ENCODE measurements at places on chromosomes 2 and 18.

DNA sequence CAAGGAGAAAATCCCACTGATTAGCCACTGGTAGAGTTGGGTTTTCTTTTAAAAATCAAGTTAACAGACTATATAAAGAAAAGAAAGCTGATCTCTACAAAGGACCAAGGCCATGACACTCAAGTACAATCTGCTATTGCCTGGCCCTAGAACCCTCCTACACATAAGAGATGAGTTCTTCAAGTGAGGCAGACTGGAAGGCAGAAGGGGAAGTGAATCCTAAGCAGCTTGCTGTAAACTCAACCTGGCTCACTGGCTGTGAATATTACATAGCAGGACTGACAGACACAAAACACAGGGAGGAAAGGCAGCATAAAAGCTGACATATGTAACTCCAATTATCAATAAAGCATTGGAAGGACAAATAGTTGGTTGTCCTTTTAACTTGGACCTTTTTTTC, 65.4 kb downstream of the TRIP12 start:
- no peak for DNase-seq

DNA sequence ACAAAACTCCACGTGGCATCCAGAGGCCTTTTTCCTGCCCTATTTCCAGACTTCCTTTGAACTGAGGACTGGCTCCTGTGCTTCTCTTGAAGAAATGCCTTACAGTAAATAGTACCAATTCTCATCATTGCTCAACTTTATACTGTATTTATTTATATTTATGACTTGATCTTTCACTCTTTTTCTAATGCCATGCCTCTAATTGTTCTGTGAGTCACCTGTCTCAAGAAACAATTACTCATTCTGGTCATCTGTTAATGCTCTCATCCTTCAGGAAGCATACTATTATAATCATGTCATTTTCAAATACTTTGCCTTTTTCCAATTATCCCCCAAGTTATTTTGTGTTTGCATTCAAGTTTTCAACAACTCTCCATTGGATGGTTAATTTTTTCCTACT, 85.9 kb downstream of the DCDC2C start:
- no peak for DNase-seq

DNA sequence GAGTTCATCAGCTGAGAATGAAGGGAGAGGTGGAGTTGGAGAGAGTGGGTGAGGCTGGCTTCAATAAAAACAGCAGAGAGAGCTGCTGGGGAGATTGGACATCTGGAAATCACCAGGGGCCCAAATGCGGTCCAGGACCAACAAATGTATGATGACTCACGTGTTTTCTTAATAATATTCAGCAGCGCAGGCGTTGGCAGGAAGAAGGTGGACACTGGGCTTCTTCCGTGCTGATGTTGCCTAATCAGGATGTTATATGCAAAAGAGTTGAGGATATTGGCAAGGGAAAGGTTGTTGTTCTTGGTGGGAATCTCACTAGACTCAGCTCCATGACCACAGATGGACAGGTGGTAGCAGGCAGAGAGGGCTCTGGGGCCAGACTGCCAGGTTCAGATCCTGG, 12.8 kb upstream of the PLA2R1 start:
- no peak for DNase-seq

GRCh38 chr2:152251811-152252210, 76.2 kb upstream of the STAM2 start:
- no peak for DNase-seq

DNA sequence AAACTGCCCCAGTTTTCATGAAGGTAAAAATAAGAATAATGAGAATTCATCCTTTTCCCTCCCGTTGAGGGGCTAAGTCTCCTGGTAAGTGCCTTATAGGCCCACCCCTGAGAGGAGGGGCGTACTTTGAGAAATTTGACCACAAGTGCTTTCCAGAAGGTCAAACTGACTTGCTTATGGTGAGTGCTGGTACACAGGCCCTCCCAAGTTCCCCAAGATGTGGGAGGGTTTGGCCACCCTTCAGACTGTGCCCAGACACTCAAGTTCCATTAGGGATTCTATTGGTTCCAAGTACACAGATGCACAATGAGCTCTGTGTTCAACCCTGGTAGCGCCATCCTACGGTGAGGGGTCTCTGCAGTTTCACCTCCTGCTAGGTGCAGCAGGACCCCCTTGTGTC, 205.1 kb downstream of the CTIF start:
- DNase-seq, result no peak

- DNase-seq, result no peak
Observed at GRCh38 chr2:36538335-36538734, 59.6 kb downstream of the FEZ2 start.

- DNase-seq, result no peak
Observed at GRCh38 chr2:165011199-165011598, 55.9 kb upstream of the SLC38A11 start.

DNA sequence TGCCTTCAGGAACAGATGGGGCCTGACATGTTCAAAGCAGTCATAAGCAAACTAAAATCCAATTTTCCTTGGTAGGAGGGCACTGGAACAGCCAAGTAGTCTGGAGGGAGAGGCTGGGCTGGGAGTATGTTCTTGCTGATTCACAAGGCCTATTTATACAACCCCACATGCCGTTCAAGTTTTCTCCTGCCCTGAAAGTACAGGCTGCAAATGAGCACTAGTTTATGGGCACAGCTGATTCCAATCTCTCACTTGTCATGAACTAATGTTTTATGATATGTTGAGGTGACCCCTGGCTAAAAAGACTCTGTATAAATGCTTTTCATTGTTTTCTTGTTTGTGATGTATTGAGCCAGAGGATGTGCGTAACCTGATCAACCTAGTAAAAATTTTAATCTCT, 183.4 kb upstream of the SRD5A2 start:
- DNase-seq, result no peak

- DNase-seq, result no peak
Observed at GRCh38 chr18:26579941-26580618, 31.7 kb upstream of the KCTD1 start.

- no peak for DNase-seq
Observed at GRCh38 chr2:201572846-201573508, 70.3 kb downstream of the TMEM237 start.

GRCh38 chr2:170313992-170314348, 136.0 kb downstream of the MYO3B start:
- no peak for DNase-seq

DNA sequence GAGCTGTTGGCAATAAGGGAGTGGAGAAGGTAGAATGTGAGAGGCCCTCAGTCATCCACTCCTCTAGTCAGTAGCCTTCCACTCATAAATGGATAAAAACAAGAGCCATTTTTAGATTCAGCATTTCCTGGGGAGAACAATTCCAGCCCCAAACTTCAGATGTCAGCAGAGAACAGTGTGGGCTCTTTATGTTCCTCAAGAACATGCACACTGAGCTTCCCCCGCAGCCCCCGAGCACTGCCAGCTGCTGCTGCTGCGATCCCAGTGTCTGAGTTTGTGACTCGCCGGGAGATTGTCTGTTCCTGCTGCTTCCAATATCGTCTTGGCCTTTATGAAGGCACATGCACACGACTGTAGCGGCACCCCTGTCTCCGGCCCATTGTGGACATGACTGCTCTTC, 143.7 kb upstream of the CTNNA2 start:
- no peak for DNase-seq

GRCh38 chr2:74715880-74716279, 61.8 kb downstream of the SEMA4F start:
- DNase-seq, result no peak

- no peak for DNase-seq
Observed at GRCh38 chr2:177541258-177541991, 148.9 kb downstream of the AGPS start.

GRCh38 chr18:32278177-32278799, 88.4 kb downstream of the MEP1B start:
- DNase-seq, result no peak

DNA sequence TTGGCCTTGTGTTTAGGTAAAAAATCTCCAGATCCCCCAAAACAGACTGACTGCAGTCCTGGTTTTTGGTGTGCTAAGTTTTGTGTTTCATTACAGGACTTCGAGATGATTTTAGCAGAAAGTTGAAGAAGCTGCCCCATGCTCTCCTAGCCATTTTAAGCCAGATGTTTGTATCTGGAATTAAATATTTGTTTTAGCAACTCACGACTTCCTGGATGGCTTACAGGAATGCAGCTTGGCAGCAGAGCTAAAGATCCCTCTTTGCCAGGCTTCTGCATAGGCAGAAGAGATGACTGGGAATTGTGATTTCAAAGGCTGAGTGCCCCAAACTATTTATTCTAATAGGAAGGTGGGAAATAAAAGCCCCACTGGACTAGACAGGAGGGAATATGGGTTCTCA, 31.1 kb downstream of the ONECUT2 start:
- DNase-seq, result no peak

GRCh38 chr2:112640800-112641675, 4.7 kb upstream of the SLC20A1 start:
- DNase-seq, result no peak

DNA sequence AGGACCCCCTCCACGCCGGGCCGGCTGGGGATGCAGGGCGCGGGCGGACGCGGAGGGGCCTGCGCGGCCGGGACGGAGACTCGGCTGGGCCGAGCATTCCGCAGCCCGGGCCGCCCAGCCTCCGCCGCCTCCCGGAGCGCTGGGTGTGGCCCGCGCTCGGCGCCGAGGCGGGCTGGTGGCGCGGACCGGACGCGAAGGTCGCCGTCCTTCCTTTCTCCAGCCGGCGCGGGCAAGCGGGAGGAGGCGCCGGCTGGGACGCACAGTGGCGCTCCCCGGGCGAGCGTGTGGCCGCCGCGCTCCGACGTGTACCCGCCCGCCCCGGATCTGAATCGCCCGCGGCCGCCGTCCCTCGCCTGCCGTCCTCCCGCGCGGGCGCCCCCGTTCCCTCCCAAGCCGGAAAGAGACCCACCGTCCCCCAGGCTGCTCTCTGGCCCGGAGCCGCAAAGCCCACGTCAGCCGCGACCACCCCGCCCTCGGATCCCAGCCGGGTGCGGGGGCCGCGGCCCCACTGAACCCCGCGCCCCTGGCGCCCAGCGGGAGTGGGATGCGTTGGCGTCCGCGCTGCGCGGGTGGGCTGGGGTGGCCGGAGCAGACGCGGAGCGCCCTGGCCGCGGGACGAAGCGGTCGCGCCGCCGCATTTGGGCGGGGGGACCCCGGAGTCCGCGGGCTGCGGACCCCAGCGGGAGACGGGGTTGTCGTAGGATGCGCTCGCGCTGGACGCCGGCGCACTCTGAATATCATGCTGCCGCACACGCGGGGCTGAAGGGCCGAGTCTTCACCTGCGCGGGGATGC, 634 bp downstream of the SPATS2L start:
- peak; percentile 8 for DNase-seq

DNA sequence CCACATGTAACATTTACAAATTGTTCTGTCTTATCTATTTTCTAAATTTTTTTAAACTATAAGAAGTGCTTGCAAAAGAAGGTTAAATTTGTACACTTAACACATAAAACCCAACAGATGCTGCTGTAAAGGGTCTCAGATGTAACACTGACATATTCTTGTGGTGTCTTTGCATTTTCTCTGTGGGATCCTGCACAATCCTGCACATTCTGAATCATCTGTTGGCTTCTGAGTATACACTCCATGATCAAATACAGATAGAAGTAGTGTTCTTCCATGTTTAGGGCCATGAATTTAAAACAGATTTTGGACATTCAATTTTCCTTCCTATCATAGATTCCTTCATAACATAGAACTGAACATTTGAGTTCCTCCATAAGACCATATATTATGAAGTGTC, 89.0 kb downstream of the SPRED2 start:
- DNase-seq, result no peak

- no peak for DNase-seq
Observed at GRCh38 chr2:237613679-237614078, 13.7 kb upstream of the LRRFIP1 start.

GRCh38 chr18:228586-228985, 39.3 kb downstream of the THOC1 start:
- DNase-seq, result no peak

GRCh38 chr18:52894801-52895200, 554.8 kb downstream of the DCC start:
- DNase-seq, result no peak

DNA sequence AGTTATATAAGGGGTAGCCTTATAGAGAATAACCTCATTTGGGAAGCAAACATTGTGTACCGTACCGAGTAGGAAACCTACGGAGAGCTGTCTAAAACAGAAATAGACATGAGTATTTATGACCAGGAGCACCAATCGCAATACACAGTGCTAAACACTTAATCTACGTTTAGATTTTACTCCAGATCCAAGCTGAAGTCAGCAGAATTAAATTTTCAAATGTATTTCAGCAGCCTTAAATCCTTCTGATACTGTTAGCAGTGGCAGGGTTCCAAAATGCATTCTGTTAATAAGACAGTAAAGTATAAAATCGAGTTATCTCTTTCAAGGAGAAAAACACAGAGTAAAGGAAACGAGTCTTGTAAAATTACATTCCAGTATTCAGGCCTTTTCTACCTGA, 118.1 kb upstream of the ZNF521 start:
- no peak for DNase-seq

- no peak for DNase-seq
Observed at GRCh38 chr18:48407358-48407757, 1.8 kb downstream of the ZBTB7C start.

- DNase-seq, result no peak
Observed at GRCh38 chr2:109187711-109188495, 58.9 kb downstream of the SH3RF3 start.

- DNase-seq, result no peak
Observed at GRCh38 chr2:150046211-150046610, 441.3 kb downstream of the RND3 start.

DNA sequence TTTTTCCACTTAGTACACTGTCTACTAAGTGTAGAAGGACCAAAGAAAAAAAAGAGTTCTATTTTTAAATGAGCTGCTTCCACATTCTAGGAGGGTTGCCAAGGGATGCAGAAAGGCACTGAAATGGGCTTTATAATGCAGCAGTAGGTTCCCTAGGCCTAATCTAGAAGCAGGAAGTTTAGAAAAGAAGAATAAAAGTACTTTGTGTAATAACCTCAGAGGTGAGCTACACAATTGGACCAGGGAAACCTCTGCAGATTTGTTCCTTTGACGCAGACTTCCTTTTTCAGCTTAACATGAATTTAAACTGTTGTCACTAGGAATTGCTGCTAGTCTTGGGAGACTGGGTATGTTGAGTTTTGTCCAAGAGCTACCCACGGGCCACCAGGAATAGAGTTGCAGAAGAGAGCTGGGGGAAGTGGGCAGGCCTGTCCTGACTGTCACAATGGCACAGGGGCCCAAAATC, 34.6 kb upstream of the RAB1A start:
- DNase-seq, result no peak
